Tibial nerve (tissue), 4 donors: ENCODE measurements at places on chromosomes 5 and 9. TPM values are rescaled to one million over a fixed set of nuclear protein-coding genes. Genes with fewer than 3 reads are reported as not detected.

DNA sequence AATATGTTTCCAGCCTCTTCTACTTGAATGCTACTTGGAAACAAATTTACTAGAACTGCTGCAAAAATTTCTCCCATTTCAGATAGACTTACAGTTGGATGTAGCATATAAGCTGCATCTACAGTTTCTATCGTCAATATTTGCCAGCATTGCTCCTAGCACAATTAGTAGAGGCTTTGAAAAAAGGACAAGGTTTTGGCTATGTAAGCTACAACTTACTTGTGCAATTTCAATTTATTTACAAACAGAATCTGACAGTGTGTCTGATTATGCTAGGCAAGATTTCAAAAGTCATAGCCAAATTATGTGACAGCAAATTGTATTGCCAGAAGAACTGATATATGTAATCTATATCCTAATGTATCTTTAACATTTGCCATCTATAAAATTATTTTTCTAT is 628.4 kb upstream of the FAM174A start:
- no peak for DNase-seq

DNA sequence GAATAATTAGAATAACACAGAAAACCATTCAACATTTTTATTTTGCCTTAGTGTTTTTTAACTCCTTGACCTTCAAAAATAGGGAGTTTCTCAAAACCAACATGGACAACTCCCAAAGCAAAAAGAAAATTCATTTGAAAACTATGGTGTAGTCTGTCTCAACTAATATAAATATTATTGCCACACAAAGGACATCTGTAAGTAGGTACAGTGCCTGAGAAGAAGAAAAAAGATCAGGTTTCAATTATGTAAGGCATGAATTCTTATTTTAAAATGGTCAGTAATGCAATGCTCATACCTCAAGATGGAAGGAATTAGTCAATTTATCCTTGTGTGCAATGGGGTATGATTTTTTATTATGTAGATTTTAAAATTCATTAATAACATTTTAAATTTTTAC is 109.6 kb upstream of the CNTLN start:
- no peak for DNase-seq

DNA sequence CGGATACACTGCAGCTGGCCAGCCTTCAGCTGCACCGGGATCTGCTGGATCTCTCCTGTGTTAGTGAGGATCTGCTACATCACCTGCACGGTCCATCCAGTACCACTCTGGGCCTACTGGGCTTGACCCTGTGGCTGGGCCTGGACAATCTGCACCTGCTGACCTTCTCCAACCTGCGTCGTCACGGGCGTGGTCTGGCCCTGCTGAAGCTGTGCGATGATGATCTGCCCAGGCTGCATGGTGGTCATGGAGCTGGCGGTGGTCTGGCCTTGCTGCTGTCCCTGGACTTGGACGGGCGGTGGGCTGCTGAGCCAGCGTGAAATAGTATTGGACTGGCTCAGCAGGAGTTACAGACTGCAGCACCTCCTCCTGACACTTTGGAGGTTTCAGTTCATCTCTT is 137.1 kb upstream of the GAS1 start:
- no peak for DNase-seq

- no peak for DNase-seq
Observed at GRCh38 chr5:116442931-116443551, 131.6 kb downstream of the SEMA6A start.

DNA sequence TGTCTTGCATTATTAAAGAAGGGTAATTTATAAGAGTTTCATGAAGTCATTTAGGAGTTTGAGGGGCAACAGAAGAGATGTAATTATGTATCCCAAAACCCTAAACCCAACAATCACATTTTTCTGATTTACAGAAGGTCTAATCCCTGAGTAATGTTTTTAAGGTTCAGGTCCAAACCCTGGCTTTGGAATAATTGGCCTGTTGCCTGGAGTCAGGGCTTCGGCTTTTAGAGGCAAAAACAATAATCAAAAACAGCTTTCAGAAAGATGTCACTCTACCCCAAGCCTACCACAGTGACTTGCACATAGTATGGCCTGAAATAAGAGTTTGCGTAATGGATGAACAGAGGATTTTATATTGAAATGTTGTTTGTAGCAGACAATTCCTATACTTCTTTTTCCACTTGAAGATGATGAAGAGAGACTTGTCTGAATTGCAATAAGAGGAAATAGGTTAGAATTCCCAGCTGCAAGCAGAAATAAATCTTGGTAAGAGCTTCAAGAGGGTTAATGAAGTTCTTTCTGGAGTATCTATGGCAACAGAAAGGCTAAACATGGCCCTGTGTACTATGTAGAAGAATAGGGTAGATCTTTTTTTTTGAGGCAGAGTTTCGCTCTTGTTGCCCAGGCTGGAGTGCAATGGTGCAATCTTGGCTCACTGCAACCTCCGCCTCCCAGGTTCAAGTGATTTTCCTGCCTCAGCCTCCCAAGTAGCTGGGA is 152.0 kb downstream of the GPBP1 start:
- DNase-seq: no peak

Gene CBY3
- not detected for total RNA-seq

Gene CDHR2
- not detected for total RNA-seq

Gene PRR7
- total RNA-seq: 11.2 TPM

Gene ZNF879
- 3.7 TPM for total RNA-seq

Gene BNC2
- total RNA-seq: 88.4 TPM
